Natural killer cell (primary cell): ENCODE measurements at places on chromosomes 5 and 9.

GRCh38 chr5:1008451-1009358 lies at the start of gene NKD2:
Gene NKD2, plus strand, starts transcription at chr5:1008802. Its CDS starts 256 bp downstream, at chr5:1009058.
- DNase-seq, result peak; percentile 48

- DNase-seq, result no peak
These were observed 340.3 kb downstream of the KCNN2 start for GRCh38 chr5:114702136-114702535.

DNA sequence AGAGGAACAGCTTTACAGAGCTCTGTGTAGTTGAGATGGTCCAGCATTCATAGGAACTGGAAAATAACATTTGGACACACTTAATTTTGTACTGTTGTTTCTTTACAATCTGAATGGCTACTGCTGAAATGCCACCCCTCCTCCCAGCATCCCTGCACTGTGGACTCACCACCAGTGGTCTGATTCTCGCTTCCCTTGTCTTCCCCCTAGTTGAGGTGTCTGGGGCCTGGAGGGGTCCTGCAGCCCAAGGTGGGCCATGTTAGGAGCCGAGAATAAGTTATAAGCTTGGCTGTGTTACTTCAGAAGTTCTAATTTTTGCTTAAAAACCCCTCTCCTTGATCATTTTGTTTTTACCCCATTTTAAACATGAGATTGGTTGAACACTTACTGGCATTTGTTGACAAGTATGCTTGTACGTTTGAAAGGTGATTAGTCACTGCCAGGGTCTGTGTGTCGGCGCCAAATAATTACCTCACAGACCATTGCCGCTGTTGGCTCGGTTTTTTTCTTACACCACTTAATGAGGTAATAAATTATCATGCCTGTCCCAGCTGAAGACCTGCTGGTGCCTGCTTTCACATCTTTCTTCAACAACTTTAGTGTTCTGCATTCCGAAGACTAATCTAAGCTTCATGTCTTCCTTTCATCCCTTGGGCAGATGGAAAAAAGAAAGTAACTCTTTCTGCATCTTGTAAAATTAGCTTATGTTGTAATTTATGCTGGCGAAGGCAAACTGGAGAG lies 65.8 kb downstream of the MCCC2 start:
- no peak for DNase-seq

- DNase-seq, result no peak
These were observed 65.7 kb upstream of the SHB start for GRCh38 chr9:38134611-38135237.

DNA sequence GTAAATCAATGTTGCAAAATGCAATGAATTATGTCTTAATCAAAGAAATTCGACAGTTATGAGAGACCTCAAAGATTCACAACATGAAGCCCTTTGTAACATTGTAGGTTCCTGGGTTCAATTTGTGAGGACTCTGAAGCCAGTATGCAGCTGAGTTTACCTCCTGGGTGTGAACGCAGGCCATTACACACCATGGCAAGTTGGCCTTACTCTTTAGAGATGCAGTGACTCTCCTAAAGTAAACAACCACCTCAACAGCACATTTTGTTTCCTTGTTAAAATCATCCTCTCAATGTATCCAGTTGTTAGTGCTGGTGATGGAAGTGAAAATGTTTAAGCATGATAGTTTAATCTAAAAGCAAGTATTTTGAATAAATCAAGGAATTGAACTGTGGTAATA lies 73.8 kb downstream of the JAKMIP2 start:
- no peak for DNase-seq

GRCh38 chr9:110143950-110144545 lies 63.9 kb downstream of the C9orf152 start:
- DNase-seq, result peak; percentile 64

DNA sequence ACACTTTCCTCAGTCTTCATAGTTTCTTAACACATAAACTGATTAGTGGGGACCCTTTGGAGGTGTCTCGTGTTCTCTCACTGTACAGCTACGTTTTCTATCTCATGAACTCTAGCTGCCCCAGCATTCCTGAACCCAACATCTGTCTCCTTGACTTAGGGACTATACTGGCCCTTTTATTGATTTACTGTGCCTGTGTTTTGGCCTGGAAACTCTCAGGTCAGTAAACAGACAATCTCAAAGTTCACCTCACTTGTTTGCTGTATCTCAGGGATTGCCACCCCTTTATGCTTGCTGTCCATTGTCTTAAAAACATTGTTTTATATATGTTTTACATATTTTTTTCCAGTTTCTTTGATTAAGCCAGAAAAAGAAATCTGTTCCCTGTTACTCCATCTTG lies 222.8 kb downstream of the FAM170A start:
- DNase-seq, result no peak

DNA sequence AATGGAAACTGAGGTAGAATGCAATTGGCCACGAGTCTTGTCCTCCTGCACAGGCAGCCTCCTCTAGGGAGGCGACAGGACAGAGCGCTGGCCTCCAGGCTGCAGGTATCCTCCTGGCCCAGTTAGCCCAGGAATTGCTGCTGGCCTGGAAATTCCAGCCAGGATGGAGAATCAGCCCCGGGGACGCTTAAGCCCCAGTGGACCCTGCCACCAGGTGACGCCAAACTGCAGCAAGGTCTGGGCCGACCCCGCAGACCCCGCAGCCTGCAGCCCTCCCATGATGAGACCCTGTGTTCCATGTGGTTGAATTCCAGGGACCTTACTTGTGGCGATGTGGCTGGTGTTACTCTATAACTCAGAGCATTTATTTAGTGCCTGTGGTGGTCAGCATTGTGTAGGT lies 7.3 kb downstream of the CACFD1 start:
- DNase-seq, result no peak

GRCh38 chr9:89564346-89564878 lies 40.4 kb upstream of the GADD45G start:
- no peak for DNase-seq

GRCh38 chr5:74736759-74737158 lies 30.2 kb downstream of the GFM2 start:
- DNase-seq, result no peak

DNA sequence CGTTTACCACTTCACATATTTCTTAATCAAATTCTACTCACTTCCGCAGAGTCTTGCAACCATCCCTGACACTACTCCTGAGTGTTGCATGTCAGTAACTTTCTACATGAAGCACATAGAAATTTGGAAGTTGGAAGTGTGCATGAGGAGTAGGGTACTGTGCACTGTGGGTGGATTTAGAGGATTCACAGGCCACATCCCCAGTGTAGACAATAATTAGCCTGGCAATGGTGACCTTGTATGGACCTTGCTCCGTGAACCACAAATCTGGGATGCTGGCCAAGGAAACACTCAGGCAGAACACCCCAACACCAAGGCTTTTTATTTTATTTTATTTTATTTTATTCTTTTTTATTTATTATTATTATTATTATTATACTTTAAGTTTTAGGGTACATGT lies 25.5 kb downstream of the CTSL start:
- no peak for DNase-seq

DNA sequence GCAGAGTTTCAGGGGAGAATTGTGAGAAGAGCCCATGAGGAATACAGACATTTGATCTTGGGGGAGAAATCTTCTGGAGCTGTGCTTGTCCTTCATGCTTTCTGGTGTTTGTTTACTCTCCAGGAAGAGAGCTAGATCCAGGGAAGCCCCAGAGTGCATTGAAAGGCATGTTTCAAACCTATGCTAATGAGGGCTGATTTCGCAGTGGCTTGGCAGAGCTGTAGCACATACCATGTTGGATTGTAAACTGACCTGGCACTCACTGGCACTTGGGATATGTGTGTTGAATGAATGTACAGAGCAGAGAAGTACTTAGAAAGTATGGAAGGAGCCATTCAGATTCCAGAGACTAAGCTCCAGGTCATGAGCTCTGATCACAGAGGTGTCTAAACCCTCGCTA lies 30.9 kb downstream of the TNFSF8 start:
- no peak for DNase-seq
